ENCODE measurements at places on chromosomes 7 and 10.

GRCh38 chr7:24921362-24921679 lies 58.7 kb downstream of the OSBPL3 start:
- DNase-seq = no peak

- DNase-seq = no peak
Measured at GRCh38 chr7:112646783-112647182, 143.4 kb downstream of the TMEM168 start.

DNA sequence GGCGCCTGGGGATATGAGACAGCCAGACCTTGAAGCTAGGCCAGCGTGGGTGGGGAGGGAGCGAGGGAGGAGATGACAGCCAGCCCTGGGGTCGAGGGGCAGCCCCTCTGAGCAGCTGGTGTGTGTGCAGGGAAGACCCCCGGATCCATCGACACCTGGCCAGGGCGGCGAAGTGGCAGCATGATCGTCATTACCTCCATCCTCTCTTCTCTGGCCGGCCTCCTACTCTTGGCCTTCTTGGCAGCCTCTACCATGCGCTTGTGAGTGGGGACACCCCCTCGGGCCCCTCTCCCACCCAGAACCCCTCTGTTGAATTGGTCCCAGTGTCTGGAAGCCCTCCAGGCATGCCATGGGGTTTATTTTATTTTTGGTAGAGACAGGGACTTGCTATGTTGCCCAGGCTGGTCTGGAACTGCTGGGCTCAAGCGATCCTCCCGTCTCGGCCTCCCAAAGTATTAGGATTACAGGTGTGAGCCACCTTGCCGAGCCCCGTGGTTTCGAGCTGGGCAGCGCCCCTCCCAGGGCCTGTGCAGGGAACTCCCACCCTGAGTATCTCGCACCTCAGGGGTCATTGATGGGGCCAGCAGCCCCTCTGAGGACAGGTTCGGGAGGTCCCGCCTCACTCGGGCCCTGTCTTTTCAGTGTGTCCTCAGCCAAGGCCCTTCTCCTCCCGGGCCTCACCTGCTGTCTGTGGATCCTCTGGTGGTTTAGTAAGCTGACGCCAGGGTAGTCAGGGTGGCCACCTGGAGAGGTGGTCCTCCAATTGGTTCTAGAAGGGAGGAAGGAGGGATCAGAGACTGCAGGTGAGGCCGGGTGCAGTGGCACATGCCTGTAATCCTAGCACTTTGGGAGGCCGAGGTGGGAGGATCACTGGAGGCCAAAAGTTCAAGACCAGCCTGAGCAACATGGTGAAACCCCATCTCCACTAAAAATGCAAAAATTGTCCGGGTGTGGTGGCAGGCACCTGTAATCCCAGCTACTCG lies 3.8 kb downstream of the UPK3B start:
- DNase-seq = no peak

DNA sequence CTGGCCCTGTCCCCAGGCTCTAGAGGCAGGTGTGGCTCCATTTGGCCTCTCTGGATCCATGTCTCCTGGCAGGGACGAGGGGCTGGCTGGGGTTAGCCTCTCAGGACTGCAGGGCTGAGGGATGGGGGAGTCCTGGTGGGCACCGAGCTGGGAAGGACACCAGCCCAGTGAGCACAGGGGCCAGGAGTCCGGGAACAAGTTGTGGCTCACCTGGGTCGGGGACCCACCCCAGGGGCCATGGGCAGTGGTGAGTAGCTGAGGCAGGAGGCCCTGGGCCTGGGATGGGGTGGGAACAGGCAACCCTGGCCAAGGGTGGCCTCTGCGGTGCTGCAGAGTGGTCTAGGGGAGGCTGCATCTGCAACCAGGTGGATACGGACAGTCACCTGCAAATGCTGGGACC lies 24.1 kb downstream of the ANTXRL start:
- DNase-seq = no peak

- no peak for DNase-seq
Measured at GRCh38 chr10:5546891-5547680, 22.3 kb downstream of the CALML3 start.

DNA sequence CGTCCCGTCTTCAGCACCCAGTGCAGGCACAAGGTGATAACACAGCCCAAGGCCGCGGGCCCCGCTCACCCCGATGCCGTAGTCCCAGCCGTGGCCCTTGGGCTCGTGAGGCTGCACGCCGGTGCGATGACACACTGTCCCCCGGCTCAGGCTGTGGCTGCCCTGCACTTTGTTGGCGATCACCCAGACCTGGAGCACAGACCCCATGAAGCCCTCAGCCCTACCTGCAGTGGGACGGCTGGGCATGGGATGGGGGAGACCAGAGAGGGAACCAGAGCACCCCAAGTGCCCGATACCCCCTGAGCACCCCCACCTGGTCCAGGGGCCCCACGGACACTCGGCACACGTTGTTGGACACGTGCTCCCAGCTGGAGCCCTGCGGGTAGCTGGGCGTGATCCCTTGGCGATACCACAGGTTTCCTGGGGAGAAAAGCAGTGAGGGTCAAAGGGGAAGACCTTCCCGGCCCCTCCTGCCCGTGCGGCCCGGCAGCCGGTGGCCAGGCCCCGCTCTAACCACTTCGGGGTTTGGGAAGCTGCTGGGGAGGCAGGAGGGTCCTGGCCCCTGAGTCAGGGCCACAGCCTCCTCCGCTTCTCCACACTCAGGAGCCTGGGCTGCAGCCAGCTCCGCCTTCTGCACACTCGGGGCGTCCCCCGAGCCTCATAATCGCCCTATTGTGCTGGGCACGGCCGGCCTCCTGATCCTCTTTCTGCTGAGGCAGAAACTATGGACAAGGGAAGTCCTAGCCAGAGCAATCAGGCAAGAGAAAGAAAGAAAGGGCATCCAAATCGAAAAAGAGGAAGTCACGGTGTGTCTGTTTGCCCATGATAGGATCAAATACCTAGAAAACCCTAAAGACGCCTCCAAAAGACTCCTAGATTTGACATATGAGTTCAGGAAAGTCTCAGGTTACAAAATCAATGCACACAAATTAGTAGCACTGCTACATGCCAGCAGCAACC lies 6.7 kb downstream of the BHLHA15 start:
- DNase-seq = no peak

GRCh38 chr7:55260676-55261385 lies 104.3 kb upstream of the LANCL2 start:
- DNase-seq = no peak

- DNase-seq = peak; percentile 83
Measured at GRCh38 chr10:46284286-46285229, 2.2 kb upstream of the ANTXRL start.

- DNase-seq = no peak
Measured at GRCh38 chr10:103557455-103557854, 64.0 kb downstream of the NEURL1 start.

DNA sequence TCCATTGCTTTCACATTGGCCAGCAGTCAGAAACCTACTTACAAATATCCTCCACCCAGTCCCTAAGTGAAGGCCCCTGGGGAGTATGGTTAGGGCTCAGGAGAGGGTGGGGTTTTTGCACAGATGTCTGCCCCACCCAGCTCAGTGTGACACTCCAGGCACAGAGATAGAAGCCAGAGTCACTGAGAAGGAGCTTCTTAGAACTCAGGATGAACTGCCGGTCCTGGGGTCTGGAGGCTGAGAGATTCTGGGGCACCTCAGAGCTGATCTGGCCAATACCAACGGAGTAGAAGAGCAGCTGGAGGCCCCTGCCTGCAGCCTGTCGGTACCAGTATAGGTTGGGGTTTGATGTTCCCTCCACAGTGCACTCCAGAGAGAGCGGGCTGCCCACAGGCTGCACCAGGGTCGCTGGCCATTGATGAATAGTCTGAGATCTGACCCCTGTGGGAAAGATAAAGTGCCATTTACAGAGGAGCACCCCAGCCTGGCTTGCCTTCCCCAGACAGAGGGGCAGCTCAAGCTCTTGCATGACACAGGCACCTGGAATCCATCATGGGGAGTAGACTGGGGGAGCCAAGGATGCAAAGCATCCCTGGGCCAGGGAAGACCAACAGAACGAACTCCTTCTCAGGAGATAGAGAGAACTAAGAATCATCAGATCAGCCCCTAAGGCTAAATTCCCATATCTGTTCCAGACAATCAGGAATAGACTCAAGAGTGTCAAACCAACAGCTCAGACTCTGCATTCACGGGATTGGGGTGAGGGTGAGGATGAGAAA lies 41.9 kb downstream of the PRSS2 start:
- peak; percentile 34 for DNase-seq

DNA sequence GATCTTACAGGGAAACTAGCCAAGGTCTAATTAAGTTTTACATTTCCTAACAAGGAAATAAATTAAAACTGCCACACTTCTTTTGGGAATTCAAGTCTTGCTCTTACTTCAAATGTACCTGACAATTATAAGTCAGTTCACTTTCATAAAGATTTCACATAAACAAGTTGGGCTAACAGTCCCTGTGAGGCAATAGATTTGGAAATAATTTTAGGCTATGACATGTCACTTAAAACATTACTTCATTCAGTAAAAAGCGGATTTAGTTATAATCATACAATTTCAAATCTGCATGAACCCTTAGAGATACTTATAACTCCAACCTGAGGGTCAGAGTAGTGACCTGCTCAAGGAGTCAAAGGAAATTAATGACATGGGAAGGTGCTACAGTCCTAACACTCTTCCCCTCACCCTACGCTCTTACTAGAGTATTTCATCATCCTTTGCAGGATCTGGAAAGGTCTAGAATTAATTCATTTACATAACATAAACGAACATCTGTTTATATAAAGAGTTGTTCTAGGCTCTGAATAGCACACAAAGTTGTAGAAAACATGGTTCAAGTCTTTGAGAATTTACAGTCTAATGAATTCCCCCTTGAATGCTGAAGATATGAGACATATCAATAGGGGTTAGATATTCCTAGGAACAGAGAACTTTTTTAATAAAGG lies 32.3 kb upstream of the DNAJB12 start:
- no peak for DNase-seq

DNA sequence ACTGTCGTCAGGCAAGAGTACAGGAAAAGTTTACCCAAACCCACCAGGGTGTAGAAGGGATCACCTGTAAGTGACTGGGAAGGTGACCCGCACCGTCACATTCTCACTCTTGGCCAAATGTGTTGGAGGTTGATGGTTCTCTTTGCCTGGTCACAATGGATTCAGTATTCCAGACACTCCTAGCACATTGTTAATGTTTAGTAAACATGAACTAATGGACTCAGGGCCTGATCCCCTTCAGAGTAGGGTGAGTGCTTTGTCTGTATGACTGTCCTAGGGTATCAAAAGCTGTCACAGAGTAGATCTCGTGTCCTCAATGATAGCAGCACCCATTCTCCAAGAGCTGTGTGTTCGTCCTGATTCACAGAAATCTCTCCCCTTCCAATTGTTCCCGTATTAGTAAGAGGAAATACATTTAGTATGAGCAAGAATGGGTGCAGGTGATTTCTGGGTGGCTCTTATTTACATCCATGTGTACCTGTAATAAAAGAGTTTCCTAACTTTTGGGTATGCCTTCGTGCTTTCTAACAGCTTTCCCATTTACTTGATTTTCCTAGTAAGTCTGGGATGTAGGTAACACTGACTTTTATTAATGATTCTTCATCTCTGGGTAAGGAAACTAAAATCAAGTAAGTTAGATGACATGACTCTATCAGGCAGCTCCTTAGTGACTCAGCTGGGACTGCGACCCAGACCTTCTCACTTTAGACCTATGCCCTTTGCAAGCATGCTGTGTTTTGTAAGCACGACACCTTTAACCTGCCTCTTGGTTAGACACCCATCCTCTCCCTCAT lies 4.7 kb downstream of the EEPD1 start:
- no peak for DNase-seq

DNA sequence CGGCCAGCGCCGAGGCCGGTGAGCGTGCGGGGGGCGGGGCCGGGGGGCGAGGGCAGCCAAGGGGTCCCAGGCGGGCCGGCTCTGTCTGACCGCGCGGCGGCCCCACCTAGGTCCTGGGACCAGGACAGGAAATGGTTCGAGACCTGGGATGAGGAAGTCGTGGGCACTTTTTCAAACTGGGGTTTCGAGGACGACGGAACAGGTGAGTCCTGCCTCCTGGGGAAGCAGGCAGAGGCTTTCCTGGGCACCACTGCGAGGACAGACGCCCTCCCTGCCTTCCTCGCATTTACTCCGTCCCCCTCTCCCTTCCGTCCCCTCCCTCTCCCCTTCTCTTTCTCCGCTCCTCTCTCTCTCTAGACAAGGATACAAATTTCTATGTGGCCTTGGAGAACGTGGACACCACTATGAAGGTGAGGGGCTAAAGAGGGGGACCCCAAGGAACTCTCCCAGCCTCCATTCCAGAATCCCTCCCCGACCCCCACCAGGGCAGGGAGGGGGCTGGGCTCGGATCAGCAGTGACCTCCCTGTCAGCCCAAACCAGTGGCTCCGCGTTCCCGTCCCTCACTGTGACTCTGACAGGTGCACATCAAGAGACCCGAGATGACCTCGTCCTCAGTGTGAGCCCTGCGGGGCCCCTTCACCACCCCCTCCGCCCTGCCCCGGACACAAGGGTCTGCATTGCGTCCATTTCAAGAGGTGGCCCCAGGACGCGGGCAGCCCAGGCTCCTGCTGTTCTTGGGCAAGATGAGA lies 2.6 kb upstream of the MUC12 start:
- no peak for DNase-seq

GRCh38 chr10:105516511-105516910 lies 875.4 kb downstream of the SORCS3 start:
- no peak for DNase-seq

DNA sequence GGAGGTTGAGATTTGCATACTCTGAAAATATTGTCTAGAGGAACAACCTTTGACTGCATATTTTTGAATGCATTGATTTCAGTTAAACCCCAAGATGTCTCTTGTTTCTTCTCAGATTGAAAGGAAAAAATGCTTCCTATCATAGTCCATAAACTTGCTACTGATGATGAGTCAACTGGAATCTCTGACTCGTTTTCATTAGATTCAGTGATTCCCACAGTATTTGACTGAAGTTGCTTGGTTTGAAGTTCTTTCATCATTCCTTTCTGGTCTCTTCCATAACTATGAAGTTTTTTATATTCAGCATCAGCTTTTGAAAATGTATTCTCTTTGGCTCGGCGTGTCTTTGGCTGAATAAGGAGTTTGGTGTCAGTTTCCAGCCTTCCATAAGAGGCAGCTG lies 10.7 kb downstream of the PEX1 start:
- no peak for DNase-seq

DNA sequence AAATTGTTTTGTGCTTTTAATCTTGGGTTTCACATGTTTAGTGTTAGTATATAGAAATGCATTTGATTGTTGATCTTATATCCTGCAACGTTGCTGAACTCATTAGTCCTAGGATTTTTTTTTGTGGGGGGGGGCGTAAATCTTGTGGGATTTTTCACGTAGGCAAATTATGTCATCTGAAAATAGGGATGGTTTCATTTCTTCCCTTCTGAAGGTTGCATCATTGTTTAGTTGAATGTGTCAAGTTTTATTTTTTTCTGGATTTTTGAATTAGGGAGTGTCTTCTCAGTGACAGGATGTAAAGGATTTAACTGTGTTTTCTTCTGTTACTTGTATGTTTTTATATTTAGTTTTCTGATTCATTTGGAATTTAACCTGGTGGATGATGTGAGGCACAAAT lies 26.7 kb downstream of the MKLN1 start:
- DNase-seq = no peak

- DNase-seq = no peak
Measured at GRCh38 chr7:158404031-158404761, 183.4 kb downstream of the PTPRN2 start.

DNA sequence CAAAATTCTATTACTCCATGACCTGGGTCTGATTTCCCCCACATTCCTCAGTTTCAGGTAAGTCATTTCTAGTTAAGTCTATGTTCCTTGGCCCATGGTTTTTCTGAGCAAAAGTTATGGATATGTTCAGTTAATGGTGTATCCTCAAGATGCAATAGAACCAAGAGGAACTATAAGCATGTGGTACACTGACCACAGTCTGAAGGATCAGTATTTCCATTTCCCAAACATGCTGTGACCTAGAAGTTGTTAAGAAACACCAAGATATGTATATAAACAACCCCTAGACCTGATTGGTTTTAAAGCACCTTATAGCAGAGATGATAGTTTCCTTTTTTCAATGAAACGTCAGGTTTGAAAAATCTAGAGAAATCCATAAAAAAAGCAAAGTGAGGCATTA lies 94.2 kb upstream of the ABCB5 start:
- no peak for DNase-seq
